ENCODE measurements at places on chromosomes 2 and 18.

DNA sequence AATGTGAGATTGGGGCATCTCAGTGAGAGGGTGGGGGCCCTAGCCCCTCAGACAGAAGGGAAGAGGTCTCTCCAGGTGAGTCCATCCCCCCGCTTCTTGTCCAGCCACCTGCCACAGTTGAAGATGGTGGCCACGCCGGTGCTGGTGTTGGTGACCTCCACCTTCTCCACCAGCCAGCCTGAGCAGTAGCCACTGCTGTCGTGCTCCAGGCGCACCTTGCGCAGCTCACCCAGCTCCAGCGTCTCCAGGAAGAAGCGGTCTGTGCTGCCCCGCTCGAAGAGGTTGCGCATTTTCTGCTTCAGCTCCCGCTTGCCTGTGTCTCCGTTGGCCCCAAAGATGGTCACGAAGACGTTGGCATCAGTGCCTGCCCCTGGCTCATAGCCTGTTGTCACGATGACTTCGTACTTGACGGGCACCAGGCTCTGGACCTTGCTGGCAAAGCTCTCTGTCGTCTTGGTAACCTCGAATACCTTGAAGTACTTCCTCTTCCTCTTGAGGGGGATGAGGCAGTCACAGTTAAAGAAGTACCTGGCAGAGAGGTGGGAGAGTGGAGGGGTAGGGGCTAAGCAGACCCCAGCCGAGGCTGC is 179.5 kb downstream of the LOXHD1 start:
- no peak for DNase-seq

- peak; percentile 6 for DNase-seq
Measured at GRCh38 chr2:202944816-202945215, 32.7 kb downstream of the CARF start.

DNA sequence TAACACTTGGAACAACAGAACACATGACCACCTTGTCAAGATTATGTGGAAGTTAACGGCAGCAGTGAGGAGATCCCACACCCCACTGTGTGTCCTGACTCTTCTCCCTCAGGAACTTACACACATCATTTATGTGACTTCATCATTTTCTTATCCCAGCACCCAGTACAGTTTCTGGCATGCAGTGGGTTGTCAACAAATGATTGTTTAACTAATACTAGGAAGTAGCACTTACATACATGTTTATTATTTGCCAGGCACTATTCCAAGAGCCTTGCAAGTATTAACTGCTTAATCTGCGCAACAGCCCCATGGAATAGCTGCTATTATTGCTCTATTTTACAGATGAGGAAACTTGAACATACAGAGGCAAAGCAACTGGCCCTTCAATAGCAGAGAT is 391.5 kb downstream of the TXNL1 start:
- peak; percentile 24 for DNase-seq

GRCh38 chr2:218187296-218188015 is 20.7 kb upstream of the CXCR1 start:
- DNase-seq = no peak

DNA sequence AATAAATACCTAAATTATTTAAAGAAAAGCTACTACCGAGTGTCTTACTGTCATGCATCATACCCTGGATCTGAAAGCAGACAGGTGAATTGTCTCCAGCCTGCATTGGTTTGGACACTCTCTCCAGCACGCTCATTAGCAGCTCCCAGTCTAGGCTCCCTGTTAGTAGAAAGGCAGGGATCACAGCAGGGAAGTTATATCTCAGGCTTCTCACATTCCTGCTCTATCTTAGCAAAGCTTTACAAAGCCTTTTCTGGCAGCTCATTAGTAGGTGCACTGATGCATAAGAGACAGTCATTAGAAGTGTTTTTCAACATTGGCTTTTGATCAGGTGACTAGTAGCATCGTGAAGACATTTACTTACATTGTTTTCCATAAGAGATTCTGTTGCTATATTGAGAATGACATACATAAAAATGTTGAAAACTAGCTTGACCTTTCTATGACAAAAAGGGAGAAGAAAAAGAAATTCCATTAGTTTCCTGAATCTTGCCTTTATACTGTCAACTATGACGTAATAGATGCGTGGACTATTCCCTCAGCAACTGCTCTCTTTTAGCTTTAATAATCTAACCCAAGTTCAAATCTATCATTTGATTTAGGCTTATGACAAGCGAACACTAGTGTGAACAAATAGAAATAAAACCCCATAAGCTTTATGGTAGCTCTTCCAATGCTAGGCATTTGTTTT is 408.7 kb upstream of the KCNH7 start:
- no peak for DNase-seq

DNA sequence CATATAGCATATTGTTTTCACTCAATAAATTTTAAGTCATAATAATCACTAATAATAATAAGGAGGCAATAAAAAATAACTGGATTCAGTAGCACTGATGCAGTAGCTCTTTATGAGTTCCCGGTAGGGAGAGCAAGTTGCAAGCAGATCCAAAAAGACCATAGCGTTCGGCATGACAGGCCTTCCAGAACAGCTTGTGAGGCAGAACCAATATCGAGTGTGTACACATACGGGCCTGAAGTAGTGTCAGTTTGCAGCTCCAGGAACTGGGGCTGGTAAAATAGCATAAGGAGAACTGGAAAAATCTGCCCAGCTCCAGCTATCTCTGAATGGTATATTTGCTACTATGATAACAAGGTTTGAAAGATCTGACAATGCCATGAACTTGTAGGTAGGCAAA is 1607.8 kb upstream of the PIK3C3 start:
- DNase-seq = no peak

DNA sequence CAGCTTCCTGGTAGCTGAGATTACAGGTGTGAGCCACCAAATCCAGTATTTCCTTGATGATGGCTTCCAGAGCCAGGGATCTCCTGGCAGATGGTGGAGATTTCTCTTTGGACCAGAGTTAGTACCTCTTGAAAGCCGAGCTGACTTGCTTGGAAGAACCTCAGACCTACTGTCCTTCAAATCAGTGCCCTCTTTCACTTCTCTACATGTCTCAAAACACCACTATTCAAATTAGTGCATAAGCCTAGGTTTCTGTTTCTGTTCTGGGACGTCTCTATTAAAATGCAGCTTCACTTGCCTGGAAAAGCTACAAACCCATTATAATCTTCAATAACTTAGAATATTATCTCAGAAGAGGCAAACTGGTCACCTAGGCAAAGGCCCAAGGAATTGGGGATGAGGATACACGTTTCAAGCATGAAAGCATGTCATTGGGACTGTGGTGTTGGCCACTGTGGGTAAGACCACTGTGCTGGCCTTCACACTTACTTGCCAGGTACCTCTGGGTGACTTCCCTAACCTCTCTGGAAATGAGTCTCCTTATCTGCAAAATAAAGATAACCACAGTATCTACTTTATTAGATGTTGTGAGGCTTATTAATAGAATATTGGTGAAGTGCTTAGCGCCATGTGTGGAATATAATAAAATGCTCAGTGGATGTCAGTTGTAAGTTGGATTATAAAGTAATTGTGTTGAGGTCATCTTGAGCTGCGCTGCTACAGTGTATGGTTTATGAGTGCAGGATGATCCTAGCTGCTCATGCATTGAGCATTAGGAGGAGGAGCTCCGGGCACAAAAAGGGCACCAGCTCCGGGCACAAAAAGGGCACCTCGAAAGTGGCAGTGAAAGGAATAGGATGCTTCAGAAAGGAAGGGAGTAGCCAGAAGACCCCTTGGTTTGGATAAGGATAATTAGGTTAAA is 84.5 kb downstream of the DOCK10 start:
- no peak for DNase-seq

DNA sequence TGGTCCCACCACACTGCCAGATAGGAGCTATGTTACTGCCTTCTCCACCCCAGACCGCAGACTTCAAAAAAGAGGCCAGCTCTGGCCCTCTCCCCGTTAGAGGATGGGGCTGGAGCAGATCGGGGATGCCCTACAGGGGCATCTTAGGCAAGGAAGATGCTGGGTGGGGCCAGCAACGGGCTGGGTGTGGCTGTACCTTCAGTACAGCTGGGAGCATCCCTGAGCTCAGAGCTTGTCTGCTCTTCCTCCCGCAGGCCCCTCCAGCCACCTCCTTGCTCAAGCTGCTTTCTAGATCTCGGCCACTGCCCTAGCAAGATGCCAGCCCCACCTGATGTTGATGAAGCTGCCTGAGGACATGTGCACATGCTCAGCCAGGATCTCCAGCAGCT is 9.8 kb downstream of the PTPRN start:
- DNase-seq = no peak

GRCh38 chr18:4251873-4252272 is 203.2 kb downstream of the DLGAP1 start:
- no peak for DNase-seq

DNA sequence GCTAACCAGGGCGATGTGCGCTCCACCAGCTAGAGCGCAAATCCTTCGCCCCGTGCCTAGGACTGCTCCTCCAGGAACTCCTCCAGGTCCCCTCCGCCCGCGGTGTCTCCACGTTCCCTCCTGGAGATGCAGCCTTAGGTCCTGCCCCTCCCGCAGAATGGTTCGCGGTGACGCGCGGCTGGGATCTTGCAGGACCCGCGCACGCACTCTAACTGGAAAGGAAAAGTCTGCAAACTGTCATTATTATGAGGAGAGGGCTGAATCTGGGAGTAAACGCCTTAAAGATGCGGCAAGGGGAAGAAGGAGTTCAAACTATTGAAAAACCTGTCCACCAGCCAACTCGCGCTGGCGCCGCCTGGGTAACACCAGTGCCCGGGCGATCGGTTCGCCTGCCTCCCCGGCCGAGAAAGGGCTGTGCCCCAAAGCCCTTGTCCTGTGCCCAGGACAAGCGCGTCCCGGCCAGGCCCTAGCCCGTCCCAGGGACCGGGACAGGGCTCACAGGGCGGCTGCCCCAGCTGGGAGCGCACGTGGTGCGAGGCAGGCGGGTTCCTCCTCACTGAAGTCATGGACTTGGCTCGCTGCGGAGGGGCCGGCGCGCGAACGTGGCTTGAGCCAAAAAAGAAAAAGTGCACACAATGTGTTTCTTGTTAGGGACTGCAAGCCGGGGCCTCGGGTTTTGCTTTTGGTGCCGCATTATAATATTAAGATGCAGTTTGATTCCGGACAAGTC is 5.5 kb upstream of the ID2 start:
- peak; percentile 87 for DNase-seq

GRCh38 chr2:71283131-71283530 is 48.5 kb upstream of the ZNF638 start:
- no peak for DNase-seq

DNA sequence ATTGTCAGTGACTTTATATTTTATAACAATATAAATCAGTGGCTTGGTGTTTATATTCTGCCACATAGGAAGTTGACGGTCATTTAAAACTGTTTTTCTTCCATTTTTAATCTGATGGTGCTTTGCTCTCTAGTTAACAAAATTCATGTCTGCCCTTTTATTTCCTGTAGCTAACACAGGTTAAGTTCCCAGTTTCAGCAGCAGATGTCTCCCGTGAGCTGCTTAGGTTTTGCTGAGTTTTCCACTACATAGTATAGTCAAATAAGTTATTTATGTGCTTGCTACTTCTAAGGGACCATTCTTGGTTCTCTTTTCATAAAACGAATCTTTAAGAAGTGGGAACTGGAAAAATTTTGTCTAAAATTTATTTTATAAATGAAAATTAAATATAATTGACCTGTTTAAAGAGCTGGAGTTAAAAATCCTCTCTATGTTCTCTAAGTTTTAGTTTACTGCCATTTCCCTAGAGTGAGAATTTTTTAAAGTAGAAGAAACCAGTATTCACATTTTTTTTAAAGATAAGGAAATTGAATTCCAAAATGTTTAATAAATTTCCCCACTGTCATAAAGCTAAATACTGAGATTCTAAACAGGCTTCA is 20.6 kb downstream of the HTR2B start:
- peak; percentile 76 for DNase-seq

DNA sequence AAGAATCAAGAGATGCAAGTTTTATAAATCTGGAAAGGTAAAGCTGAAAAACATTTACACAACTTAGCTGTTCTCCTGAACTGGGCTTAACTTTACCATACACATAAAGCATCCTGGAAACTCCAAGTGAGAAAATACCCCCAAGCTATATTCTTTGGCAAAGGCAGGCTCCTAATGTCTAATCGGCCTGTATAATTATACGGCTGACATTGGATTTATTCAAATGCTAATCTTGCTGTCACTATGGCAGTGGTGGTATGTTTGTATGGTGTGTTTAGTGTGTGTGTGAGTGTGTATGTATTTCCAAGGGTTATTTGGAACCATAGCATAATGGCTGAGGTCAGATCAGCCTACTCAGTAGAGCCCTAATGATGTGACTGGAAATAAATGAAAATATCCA is 1031.8 kb upstream of the ZEB2 start:
- no peak for DNase-seq

DNA sequence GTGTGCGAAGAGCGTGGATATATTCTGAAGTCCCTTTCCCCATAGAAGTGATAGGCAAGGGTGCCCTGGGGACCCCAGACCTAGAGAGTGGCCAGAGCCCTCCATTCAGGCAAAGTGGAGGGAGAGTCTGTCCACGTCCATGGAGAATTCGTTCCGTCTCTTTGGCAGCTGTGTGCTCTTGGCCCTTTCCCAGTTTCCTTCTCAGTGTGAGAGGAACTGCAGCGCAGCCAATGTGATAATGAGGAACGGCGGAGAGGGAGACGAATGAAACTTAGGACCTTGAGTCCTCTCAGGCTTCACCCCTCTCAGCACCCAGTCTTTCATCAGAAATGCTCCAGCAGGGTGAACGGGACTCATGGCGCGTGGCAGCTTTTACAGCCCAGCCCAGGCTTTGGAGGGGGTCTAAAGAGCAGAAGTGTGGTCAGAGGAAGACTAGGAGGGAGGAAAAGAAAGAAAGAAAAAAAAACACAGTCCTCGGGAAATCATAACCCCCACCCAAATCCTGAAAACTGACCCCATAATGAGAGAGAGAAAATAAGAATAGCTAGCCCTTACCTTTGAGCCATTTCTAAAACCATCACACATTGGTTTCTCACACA is 95.0 kb upstream of the RIOK3 start:
- DNase-seq = no peak

- no peak for DNase-seq
Measured at GRCh38 chr18:76177160-76177559, 317.9 kb downstream of the ZNF516 start.

DNA sequence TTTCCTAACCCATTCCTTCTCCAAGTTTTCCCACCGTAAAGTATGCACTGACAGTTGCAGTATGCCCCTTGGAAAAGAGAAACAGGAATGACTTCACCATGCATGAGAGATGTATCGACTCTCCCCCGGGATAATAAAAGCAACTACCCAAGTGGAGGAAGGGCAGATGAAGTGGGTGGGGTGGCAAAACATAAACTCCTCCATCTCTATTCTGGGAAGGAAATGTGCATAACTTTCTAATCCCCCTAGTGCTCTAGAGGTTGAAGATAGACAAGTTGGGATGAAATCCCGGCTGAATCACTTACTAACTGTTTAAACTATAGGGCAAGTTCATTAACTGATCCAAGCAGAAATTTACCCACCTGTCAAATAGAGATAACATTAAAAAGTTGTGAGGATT is 89.2 kb downstream of the PIGN start:
- no peak for DNase-seq

- peak; percentile 91 for DNase-seq
Measured at GRCh38 chr2:134206573-134206972, 47.3 kb upstream of the MGAT5 start.

- DNase-seq = no peak
Measured at GRCh38 chr2:36528274-36528673, 69.7 kb downstream of the FEZ2 start.

GRCh38 chr2:705971-706511 is 28.8 kb upstream of the TMEM18 start:
- no peak for DNase-seq

All from EH (cell line).